ENCODE measurements at places on chromosomes 5 and 9.

DNA sequence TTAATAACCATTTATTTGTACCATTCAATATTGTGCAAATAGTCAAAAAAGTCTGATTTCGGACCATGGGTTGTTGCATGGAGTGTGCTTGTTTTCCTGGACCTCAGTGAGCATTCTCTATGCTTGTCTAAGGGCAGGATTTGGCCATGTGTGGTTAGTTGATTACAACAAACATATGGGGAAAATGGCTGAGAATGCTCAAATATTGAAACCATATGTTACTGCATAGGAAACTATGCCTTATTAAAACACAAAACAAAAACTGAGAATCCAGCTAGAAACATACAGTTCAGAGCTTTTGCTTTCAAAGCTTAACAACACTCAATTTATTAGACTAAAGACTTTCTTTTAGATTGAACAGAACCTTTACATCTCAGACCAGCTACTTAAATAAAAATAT is 928.3 kb downstream of the NR2F1-AS1 start:
- peak; percentile 46 for DNase-seq

DNA sequence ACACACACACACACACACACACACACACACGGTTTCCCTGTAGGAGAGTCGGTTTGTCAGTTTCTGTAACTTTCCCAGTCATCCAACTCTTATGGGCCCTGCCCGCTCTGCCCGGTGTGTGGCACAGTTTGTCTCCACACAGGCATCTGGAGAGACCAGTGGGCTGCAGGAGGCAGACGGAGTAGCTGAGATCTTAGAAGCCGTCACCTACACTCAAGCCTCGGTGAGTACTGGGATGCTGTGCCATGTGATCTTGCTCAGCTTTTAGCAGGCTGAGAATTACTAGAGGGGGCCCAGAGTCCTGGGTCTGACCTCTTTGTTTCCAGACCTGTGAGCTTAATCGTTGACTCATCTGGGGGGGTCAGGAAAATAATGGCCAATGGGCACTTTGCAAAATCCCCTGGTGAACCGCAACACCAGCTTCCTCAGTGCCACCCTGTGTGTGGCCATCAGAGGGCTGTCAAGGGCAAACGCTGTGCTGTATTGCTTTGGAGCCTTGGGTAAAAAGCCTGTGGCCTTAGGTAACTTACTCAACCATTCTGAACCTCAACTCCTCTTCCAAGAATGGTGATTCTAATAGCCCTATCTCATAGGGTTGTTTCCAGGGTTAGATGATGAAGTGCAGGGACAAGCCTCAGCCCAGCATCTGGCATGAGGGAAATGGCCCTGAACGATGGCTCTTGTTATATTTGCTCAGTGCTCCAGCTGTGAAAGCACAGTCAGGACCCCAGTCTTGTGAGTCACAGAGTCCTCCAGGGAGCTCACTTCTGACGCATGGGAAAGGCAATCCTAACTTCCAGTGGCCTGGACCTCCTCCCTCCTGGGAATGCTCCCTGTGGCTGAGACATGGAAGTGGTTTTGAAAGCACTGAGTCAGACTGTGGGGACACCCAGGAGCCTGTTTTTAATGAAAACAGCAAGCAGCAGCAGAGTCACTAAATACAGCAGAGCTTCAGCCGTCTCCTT is 45.6 kb downstream of the COL15A1 start:
- peak; percentile 97 for DNase-seq

- DNase-seq = no peak
Observed at GRCh38 chr5:18802336-18802735, 1168.1 kb downstream of the TAF11L14 start.

- DNase-seq = no peak
Observed at GRCh38 chr9:1980387-1980786, 34.8 kb upstream of the SMARCA2 start.

DNA sequence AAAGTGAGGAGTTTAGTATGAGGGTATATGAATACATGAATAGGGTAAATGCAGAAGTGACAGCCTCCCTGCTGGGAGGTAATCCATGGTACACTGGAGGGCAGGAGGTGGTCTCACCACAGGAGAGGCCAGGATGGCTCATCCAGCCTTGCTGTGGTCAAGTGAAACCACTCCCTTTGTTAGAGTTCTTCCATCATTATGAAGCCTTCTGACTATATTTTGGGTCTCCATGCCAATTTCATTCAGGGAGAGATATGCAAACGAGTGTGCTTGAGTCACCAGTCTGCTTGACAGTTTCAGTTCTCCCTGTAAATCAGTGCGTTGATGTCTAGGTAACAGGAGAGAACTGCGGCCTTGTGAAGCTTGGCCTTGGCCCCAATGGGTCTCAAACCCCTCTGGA is 16.4 kb downstream of the PPP3R2 start:
- DNase-seq = no peak

DNA sequence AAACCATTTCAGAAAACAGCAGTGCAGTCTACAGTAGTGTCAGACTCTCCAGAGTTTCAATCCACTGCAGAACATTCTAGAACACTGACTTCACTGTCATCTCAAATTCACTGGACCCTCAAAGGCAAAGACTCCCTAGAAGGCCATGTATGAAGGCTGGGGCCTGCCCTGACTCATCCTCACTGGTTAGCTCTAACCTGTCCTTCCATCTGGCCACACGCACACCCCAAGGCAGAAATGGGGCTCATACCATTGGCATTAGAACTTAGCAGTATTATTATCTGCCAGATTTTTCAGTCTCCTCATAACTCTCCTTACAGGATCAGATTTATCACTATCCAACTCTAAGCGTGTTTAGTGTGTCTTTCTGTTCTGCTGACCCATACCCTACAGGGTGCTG is 20.4 kb downstream of the S1PR3 start:
- DNase-seq = no peak

GRCh38 chr5:128426090-128426534 is 111.9 kb downstream of the FBN2 start:
- no peak for DNase-seq

DNA sequence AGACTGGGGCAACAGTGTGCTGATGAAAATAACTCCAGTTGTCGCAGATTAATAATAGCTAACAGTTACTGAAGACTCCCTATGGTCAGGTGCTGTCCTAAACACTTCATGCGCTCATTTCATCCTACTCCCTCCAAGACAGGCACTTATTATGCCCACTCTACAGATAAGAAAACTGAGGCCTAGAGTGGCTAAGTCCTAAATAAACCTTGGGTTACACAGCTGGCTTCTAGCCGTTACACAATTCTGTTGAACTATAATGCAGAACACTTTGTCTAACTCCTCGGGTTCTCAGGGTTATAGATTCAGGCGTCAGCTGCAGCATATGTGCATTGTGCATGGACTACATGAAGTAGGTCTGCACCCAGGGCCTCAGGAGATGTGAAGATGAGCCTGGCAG is 103.9 kb downstream of the DAPK1 start:
- DNase-seq = no peak

GRCh38 chr9:109496841-109497225 is 1.3 kb downstream of the PTPN3 start:
- DNase-seq = no peak

- DNase-seq = no peak
Observed at GRCh38 chr5:107704681-107705401, 34.1 kb upstream of the EFNA5 start.

DNA sequence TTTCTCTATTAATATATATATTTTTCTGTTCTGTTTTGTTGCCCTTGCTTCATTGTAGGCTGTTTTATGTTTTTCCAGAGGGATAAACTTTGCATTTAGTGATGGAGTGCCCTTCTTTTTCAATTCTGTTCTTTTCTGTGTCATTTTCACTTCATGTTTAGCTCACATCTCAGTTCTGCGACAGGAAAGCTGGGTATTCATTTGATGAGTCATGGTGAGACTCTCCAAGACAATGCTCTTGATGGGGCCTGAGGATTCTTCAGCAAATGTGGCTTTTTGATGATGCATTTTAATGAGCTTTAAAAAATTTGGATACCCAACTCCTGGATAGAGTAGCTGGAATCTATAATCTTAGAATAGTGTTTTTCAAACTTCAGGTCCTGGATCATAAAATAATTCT is 56.5 kb upstream of the SPATA31D4 start:
- DNase-seq = peak; percentile 26

GRCh38 chr9:73038613-73039012 is 85.8 kb upstream of the ALDH1A1 start:
- DNase-seq = no peak

- DNase-seq = no peak
Observed at GRCh38 chr9:16252616-16253015, 617.9 kb downstream of the BNC2 start.

GRCh38 chr5:83363111-83363885 is 108.2 kb upstream of the VCAN start:
- no peak for DNase-seq

DNA sequence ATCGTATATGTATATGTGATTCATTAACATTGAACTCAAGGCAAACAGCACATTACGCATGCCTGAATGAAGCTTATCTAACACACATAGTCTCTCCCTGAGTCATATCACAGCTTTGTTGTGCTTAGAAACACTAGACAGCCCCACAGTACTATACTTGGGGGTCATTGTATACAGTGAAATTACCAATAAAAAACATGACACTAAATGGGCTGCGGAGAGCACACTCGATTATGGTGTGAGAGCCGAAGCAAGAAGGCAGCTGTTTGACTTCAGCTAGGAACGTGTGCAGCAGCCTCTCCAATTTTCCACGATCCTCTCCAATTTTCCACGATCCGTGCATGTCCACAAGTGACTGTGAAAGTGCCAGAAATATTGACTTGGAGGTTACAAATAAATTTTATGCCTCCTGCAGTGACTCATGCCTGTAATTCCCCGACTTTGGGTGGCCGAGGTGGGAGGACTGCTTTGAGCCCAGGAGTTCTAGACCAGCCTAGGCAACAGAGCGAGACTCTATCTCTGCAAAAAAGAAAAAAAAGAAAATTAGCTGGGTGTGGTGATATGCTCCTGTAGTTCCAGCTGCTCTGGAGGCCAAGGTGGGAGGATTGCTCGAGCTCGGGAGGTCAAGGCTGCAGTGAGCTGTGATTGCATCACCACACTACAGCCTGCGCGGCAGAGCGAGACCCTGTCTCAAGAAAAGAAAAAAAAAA is 102.4 kb downstream of the DAPK1 start:
- peak; percentile 42 for DNase-seq

Data from AG04449 (cell line).